NCI-H1105 (cell line): ENCODE measurements at places on chromosomes 5 and 9.

GRCh38 chr9:130692321-130692720, 1.3 kb upstream of the EXOSC2 start:
- no peak for DNase-seq

DNA sequence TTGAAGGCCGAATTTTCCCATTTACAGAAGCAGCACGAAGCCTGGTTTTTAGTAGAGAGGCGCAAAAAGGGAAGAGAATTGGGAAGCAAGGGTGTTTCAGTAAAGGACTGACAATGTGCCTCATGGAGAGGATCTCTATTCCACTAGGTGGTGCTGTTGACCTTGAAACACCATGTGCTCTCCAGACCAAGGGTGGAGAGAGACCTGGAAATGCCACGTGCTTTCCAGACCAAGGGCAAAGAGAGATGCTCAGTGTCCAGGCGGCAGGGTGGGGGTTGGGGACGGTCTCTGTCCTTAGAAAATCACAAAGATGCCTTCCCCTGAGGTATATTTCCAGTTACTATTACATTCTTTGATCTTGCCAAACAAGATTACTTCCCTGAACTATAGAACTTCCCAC, 425.3 kb downstream of the CSNK1G3 start:
- DNase-seq: no peak

DNA sequence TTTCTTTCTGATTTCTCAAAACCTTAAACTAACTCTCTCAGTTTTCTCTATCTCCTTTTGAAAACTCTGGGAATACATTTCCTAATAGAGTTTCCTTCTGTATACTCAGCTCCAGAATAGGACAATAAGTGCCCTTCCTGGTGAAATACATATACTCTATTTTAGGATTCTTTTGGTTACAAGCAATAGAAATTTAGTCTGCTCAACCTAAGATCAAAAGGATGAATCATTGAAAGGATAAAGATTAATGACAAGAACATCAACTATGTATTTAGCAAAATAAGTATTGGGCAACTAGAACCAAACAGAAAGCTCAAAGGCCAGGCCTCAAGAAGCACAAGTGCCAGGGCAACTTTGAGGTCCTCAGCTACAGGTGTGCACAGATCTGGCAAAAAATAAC, 127.1 kb downstream of the ADAMTSL1 start:
- no peak for DNase-seq

DNA sequence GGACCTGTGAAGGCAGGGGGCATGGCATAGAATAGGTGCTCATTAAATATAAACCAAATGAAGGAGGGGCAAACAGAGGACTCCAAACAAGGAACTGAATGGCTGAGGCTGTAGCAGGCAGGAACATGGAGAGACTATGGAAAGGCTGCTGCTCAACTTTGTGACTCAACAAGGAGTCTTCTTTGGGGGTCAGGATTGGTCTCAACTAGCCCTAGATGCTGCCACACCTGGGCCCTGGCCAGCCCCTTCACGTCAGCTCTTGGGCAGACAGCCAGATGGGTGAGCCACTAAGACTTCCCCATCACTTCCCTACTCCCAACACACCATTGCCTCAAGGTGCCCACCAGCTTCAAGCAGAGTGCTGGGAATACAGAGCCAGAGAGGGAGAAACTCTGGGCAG, 11.0 kb downstream of the RPP25L start:
- DNase-seq: no peak

- DNase-seq: peak; percentile 38
Observed at GRCh38 chr9:87324613-87325194, 173.0 kb upstream of the DAPK1 start.

DNA sequence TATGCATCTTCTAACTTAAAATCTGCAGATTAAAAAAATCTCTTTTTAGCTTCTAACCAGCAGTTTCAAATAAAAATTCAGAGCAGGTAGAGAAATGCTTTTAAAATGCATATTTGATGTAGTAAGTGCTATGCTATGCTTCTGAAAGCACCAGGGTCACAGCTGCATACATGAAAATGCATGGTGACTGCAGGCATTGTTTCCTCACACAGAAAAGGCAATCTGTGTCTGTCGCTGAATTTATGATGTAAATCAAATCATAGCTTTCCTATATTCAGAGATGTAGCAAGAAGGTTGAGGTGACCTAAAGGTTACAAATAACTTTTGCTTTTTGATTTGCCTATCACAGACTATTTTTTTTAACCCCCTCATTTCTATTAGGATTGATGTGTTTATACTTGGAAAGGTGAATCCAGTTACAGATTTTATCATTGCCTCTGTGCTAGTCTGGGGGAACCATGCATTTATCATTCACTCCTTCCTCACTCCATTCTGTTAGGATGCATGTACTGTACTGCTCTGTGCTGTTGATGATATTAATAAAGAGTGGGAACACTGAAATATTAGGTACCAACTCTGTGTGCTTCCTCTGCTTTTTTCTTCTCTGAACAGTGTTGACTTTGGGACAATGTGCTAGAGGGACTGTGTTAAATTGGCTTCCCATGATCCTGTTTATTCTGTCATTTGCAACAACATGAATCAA, 65.6 kb downstream of the FOCAD start:
- DNase-seq: no peak

DNA sequence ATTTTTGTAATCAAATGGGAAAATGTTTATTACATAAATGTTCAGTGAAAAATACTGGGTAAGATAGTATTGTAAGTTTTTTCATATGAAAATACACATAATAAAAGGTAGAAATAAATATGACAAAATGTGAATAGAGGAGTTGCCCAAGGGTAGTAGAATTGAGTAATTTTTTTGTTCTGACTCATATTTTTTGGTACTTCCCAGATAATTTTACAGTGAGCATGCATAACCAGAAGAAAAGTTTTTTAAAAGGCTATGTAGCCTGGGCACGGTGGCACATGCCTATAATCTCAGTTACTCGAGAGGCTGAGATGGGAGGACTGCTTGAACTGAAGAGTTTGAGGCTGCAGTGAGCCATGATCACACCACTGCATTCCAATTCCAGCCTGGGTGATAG, 116.9 kb downstream of the PIP5K1B start:
- no peak for DNase-seq
